ENCODE measurements at places on chromosomes 7 and 10.

- DNase-seq, result no peak
These were observed 673.8 kb downstream of the INHBA start for GRCh38 chr7:41029072-41029499.

DNA sequence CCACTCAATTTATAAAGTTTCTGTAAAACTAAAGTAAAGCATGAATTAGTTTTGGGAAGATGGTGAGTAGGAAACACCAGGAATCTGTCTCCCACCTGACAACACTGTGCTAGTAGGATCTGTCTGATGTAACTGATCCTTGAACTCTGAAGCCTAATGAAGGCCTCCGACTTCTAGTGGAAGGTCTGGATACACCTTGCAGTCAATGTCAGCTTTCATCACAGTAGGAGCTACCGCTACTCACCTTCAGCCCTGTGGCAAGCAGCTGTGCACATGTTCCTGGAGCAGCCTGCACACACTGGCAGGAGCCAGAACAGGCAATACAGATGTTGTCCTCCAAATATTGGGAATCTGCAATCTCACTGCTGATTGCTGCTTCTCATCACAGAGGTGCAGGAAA is 471.4 kb downstream of the PTPRN2 start:
- DNase-seq, result no peak

DNA sequence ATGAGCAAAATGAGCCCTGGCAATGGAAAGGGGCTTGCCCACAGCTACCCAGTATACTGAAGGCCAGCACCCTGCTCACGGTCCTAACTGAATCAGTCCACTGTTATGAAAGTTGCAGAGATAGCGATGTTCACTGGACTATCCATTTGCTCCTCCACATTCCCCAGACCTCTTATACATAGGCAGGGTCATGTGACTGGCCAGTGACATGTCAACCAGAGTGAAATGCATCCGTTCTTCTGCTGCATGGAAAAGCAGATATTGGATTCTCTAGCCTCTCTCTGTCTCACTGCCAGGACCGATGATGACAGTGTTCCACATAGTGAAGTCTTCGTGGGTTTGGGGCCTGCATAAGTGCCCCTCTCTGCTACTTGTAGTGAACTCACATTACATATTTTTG is 503.4 kb downstream of the RPS24 start:
- no peak for DNase-seq

- DNase-seq, result peak; percentile 82
These were observed 50.6 kb downstream of the PWWP2B start for GRCh38 chr10:132447446-132448247.

GRCh38 chr10:70437721-70438120 is 3.8 kb downstream of the NODAL start:
- DNase-seq, result no peak

GRCh38 chr7:37552030-37552429 is 103.4 kb upstream of the ELMO1 start:
- no peak for DNase-seq

DNA sequence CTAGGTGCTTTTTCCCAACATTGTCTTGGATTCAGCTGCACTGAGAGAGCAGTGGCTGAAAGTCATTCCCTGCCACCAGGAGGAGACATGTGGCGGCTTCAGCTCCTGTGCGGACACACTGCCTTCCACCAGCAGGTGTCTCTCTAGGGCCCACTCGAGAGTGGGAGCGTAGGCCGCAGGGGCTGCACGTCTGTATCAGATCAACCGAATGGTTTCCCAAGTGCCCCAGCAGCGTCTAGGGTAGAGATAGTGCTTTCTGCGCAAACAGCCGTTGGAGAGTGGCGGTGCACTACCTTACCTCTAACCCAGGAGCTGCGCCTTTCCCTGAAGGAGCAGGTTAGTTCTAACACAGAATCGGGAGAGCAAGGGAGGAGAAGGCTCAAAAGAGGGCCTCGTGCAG is 31.7 kb downstream of the PAPOLB start:
- DNase-seq, result peak; percentile 73

DNA sequence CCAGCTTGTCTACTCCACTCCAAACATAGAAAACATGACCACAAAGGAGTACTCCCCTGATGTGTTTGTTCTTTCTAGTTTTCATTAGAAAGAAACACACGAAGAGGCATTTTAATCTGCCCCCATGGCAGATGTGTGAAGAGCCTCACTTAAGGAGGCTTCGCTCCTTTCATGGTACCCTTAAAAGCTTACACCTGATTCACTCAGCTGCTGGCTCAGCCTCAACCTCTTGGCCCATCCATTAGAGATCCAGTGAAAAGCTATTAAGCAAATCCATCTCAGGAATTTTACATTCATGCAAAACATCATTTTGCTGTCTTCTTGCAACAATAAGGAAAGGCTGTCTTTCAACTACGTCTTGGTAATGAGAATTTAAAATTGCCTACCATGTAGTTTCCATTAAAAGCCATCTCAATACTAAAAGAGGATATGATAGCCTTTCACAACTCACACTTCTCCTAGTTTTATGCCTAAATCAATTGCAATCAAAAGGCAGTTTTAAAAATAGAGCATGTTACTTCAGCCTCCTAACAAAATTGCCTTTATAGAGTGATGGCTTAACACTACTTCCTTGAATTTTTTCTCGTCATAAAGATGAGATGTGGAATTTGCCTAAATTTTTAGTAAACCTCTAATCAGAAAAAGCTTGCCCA is 22.7 kb downstream of the MACC1 start:
- no peak for DNase-seq

GRCh38 chr10:104577163-104577562 is 63.9 kb upstream of the SORCS3 start:
- DNase-seq, result no peak

DNA sequence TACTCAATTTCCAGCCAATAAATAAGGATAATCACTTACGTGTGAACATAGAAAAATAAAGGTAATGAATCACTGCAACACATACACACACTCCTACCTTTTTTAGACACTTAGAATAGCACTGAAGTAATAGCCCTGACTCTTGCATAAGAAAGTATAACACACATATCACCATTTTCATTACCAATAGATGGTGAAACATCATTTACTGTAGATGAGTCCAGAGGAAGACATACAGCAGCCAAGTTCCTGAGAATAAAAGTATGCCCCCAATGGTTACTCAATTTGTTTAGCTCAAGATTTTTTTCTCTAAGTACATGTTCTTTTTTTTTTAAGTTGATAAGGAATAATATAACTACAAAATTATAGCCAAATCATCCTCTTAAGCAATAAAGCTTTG is 316.3 kb downstream of the PARD3 start:
- DNase-seq, result no peak

GRCh38 chr7:7783001-7783400 is 64.6 kb upstream of the RPA3 start:
- DNase-seq, result no peak

GRCh38 chr10:20984662-20985061 is 87.6 kb upstream of the NEBL start:
- no peak for DNase-seq

- DNase-seq, result no peak
These were observed 367.7 kb downstream of the SDK1 start for GRCh38 chr7:3668743-3669142.

- no peak for DNase-seq
These were observed 604.0 kb downstream of the LRMDA start for GRCh38 chr10:76035206-76036110.

DNA sequence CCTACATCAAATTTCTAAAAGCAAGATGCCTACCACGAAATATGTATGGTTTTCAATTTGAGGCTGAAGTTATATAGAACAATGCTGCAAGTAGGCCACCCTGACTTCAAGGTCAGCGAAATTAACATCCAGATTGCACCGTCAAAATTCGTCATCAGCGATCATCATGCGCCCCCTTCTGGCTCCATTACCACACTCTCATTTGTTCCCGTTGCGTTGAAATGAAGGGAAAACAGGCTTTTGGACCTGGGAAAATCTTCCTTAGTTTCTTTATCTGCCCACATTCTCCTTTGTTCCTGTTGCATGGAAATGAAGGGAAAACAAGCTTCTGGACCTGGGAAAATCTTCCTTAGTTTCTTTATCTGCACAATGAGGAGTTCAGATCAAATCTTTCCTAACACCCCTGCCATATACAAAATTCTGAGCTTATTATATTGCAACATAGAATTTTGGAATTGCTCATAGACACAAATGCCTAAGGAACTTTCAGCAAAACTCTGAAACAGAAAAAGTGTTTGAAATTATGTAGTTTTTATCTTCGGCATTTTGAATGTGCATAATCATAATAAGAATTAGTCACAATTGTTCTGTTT is 98.2 kb upstream of the PRKCQ start:
- DNase-seq, result peak; percentile 75

DNA sequence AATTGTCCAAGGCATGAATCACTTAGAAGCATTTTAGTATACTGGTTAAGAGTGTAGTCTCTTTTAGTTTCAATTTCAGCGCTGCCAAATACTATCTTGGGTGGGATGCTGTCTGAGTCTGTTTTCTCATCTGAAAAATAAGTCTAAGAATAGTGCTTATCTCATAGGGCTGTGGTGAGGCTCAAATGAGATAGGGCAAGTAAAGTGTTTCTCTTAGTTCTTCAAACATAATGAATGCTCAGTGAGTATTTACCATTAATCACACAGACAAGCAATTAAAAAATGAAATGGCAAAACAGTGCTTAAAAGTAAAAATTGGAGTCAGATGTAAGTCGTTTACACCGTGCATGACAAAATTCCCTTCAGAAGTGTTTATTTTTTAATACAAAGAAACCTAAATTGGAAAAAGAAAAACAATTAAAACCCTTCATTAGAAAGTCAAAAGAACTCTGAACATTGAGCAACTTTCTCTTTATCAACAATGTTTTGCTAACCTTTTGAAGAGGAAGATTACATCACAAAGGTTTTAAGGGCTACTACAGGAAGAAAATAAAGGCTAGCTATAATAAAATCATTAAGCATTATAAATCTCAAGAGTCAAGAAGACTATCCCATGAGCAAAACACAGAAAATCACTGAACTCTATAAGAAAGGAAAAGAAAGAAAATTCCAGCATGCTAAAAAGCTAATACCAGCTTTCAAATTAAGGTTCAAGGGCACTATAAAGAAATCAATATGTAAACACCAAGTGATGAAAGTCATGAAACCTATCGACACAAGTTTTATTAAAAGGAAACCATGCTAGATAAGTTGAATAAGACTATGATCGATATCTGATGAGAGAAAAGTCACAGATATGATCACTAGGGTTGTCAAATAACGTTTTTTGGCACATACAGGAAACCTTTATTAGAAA is 45.6 kb upstream of the C1GALT1 start:
- no peak for DNase-seq

- DNase-seq, result no peak
These were observed 172.6 kb upstream of the CACNA2D1 start for GRCh38 chr7:82616059-82616728.

GRCh38 chr7:71553306-71553705 is 421.4 kb downstream of the GALNT17 start:
- DNase-seq, result no peak

DNA sequence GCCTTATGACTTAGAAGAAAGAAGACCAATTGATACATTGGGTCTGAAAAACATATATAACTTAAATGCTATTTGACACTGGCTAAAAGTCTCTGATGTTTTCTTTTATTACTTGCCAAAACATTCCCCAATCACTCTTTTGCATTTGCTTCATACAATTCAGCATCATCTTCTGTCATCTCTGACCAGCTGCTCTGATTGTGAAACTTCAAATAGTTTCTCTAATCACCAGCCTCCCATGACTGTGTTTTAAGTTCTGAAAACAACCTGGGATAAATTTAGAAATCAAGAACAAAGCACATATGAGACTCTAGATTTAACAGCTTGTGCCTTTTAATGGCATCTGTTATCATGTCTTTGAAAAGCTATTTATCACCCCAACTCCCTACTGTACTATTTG is 208.4 kb upstream of the KCND2 start:
- no peak for DNase-seq

DNA sequence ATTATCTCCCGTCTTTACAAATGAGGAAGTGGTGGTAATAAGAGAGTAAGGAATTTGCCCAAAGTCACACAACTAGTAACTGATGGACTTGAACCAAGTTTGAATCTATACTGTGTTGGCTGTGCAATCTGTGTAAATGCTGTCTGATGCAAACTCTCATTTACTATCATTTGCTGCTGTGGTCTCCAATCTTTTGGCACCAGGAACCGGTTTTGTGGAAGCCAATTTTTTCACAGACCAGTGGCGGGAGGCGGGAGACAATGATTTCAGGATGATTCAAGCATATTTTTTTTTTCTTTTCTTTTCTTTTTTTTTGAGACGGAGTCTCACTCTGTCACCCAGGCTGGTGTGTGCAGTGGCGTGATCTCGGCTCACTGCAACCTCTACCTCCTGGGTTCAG is 450.0 kb upstream of the FZD8 start:
- DNase-seq, result no peak

- DNase-seq, result no peak
These were observed 16.4 kb upstream of the PARP12 start for GRCh38 chr7:140079121-140079536.

- no peak for DNase-seq
These were observed 256.6 kb downstream of the RPS24 start for GRCh38 chr10:78290131-78290750.

DNA sequence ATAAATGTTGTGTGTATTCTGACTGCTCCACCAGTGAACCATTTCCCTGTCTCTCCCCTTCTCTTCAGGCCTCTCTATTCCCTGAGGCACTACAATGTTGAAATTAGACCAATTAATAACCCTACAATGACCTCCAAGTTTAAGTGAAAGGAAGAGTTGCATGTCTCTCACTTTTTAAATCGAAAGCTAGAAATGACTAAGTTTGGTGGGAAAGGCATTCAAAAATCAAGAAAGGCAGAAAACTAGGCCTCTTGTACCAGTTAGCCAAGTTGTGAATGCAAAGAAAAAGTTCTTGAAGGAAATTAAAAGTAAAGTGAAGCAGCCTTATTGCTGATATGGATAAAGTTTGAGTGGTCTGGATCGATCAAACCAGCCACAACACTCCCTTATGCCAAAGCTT is 198.3 kb upstream of the YAE1 start:
- DNase-seq, result no peak

DNA sequence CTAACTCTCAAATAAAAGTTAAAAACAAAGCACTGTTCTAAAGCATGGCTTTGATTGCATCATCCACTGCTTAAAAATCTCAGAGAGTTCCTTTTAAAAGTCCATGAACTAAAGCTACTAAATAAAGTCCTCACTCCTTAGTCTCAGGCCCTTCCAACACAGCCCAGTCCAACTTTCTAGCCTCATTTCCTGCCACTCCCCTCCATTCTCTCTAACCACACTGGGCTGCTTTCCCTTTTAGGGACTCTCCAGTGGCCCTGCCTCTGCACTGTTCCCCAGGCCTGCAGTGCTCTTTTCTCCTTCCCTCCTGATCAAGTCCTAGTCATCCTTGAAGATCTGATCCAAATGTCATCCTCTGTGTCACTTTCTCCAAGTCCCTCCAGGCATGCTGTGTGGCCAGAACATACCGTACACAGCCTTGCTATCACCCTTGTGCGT is 56.9 kb upstream of the PPP1R3C start:
- no peak for DNase-seq

Data from CD4-positive, alpha-beta T cell treated with Interleukin-6 for 4 hours (primary cell).